Progenitor cell of endocrine pancreas (in vitro differentiated cells): ENCODE measurements at places on chromosomes 5 and 9. TPM values are rescaled to one million over a fixed set of nuclear protein-coding genes. Genes with fewer than 3 reads are reported as not detected.

The PDZD2 gene
- total RNA-seq: 2.4 and 3.1 TPM in 2 replicates

The C7 gene
- 5.7 and 6.1 TPM in 2 replicates for total RNA-seq

The ARHGEF39 gene
- total RNA-seq: 9.1 and 10.4 TPM in 2 replicates

- H3K36me3 ChIP-seq: no peaks in the 10 kb centered on the region
- no peak overlapping the region for H3K4me3 ChIP-seq
- peaks cover 24% of the 10 kb centered on the region for H3K27me3 ChIP-seq
- H3K27ac ChIP-seq: no peak overlapping the region
- H3K4me1 ChIP-seq: peaks cover 14% of the 10 kb centered on the region
- no peak for DNase-seq
Observed at GRCh38 chr9:136602193-136602885, 56.5 kb upstream of the NOTCH1 start.

- DNase-seq: no peak
- peaks cover 14% of the 10 kb centered on the region for H3K4me1 ChIP-seq
- H3K36me3 ChIP-seq: no peaks in the 10 kb centered on the region
- no peak overlapping the region for H3K4me3 ChIP-seq
Observed at GRCh38 chr5:157947156-157947555, 88.2 kb upstream of the CLINT1 start.

DNA sequence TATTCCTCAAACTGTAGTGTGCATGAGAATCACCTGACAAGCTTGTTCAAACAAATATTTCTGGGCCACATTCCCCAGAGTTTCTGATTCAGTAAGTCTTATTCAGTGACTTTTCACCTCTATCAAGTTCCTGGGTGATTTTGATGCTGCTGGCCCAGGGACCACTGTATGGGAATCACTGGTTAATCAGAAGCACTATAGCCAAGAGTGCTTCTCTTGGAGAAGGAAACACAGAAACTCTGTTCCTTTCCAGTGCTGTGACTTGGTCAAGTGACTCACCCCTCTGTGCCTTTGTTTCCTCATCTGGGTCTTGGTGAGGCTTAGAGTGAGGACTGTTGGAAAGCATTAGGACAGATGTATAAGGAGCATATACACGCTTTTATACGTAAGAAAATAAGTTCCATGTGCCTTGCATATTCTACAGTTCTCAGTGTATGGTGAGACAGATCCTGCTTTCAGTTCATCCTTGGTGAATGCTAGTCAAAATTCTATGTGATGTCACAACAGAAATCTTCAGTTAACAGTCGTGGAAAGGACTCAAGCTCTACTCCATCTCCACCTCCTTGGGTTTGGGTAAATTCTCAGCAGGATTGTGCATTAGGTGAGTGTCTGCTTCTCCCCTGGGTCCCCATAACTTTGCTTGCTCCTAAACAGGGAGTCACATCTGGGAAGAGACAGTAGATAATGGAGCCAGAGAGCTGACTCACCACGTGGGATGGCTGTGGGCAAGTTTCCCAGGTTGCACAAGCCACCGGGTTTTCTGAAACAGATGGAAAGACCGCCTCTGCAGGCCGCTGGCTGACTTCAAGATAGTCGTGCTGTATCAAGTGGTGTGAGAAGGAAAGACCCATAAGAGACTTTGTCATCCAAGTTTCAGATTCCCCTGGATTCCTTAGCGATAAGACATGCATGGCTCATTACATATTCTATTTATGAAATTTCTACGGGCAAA is 117.0 kb downstream of the NXNL2 start:
- no peaks in the 10 kb centered on the region for H3K4me1 ChIP-seq
- no peak overlapping the region for H3K4me3 ChIP-seq
- no peaks in the 10 kb centered on the region for H3K36me3 ChIP-seq
- no peak for DNase-seq

- peaks cover 12% of the 10 kb centered on the region for H3K36me3 ChIP-seq
- H3K27me3 ChIP-seq: no peaks in the 10 kb centered on the region
- H3K27ac ChIP-seq: no peak overlapping the region
- no peak overlapping the region for H3K4me3 ChIP-seq
Observed at GRCh38 chr5:6739603-6740002, 26.4 kb downstream of the TENT4A start.

DNA sequence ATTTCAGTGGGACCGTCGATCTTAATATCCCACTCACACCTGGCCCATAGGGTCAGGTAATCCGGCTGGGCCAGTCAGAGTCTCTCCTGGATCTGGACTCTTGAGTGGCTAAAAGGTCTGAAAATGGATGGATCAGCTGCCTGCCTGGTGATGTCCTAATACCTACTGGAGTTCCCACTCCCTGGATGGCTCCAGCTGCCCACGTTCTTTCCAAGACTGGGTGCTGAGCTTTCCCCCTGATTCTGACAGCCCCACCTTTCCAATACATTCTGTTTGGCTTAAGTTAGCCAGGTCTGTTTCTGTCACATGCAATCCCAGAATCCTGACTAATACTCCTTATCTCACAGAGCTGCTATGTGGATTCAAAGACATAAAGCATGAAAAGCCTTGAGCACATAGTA is 10.2 kb downstream of the SH3PXD2B start:
- no peaks in the 10 kb centered on the region for H3K27me3 ChIP-seq
- H3K27ac ChIP-seq: no peak overlapping the region
- no peaks in the 10 kb centered on the region for H3K36me3 ChIP-seq
- no peak for DNase-seq
- peaks cover 5% of the 10 kb centered on the region for H3K4me1 ChIP-seq

DNA sequence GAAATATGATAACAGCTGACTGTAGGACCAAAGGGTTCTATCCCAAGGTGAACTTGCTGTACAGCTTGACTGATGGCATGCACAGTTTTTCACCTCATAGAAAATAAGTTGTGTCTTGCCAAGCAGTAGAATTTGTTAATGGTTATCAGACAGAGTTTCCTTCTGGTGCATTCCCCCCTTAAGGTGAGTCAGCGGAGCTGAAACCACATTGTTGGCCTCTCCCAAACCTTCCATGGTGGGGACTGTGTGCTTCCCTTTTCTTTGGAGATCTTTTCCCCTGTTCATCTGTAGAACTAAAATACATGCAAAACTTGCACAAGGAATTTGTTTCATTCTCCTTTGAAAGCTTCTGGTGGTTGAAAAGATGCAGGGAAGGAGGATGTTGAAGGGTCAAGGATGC is 179.8 kb downstream of the FGF1 start:
- H3K4me1 ChIP-seq: peaks cover 23% of the 10 kb centered on the region
- DNase-seq: no peak
- no peaks in the 10 kb centered on the region for H3K36me3 ChIP-seq
- no peak overlapping the region for H3K4me3 ChIP-seq
- H3K27me3 ChIP-seq: no peaks in the 10 kb centered on the region

DNA sequence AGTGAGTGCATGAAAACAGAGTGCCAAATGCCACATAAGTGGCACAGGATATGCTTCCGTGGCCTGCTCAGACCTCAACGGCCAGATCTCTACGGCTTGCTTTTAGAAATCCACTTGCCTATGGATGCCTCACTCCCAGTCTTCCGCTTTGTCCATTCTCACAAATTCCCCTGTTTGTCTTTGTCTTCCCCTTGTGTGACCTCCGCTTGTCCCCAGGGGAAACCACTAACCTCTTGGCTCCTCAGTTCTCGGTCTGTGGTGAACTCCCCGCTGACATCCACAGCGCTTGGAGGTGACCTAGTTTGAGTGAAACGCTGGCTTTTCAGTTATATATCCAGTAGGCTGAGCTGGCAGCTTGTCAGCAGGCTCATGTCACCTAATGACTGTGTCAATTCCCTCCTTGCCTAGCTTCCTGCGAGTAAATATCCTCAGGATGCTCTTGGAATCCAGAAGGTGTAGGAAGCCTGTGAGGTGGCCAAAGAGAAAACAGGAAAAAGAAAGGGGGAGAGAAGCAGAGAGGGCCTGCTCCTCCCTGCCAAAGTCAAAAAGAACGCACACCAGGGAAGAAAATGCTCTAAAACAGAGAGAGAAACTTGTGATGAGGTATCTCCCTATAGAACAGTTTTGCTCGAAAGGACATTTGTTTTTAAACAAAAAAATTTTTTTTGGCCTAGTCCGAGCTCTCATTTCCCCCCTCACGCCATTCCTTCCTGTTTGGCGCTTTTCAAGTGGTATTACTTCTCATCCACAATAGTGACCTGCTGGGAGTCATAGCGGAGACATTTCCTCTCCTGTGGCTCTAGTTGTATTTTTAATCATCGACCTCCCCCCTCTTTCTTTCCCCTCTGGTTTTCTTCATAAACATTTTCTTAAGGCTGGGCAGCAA is 101.6 kb upstream of the SPRY4 start:
- no peak for DNase-seq
- H3K27me3 ChIP-seq: no peaks in the 10 kb centered on the region
- no peak overlapping the region for H3K27ac ChIP-seq
- H3K4me1 ChIP-seq: peaks cover 1% of the 10 kb centered on the region
- no peaks in the 10 kb centered on the region for H3K36me3 ChIP-seq
- H3K4me3 ChIP-seq: no peak overlapping the region

DNA sequence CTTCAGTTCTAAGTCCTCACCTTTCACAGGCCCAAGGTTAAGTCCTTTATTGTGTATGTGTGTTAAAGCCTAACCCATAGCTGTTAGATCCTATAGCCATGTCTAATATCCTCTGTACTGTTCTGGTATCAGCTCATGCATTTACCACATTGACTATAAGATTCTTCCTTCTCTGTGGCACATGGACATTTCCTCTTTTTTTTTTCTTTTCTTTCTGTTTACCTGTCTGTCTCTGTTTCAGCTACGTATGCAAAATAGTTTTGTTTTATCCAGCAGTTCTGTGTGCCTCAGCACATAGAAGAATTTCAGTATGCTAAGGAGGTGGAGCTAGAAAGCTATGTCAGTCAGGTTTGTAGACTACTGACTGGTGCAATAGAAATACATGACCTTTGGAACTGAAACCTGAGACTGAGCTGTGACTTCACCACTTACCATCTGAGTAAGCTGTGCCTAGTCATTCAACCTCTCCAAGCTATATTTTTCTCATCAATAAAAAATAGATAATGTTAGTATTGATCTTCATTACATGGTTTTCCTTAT is 155.6 kb upstream of the VLDLR start:
- peaks cover 3% of the 10 kb centered on the region for H3K36me3 ChIP-seq
- peak overlapping the region; percentile 82 for H3K27ac ChIP-seq
- peaks cover 12% of the 10 kb centered on the region for H3K4me1 ChIP-seq

- H3K4me1 ChIP-seq: peaks cover 2% of the 10 kb centered on the region
- DNase-seq: no peak
- H3K27me3 ChIP-seq: peaks cover 35% of the 10 kb centered on the region
- H3K27ac ChIP-seq: no peak overlapping the region
- H3K4me3 ChIP-seq: no peak overlapping the region
Observed at GRCh38 chr5:132821791-132822190, 8.7 kb downstream of the SHROOM1 start.
